Cardiac septum (tissue), 1 donor: ENCODE measurements at places on chromosomes 1 and 21. TPM values are rescaled to one million over a fixed set of nuclear protein-coding genes. Genes with fewer than 3 reads are reported as not detected.

Gene SPRR3
- not detected for total RNA-seq

GRCh38 chr1:211829343-211830054 lies 1.1 kb downstream of the LPGAT1 start:
- DNase-seq, result peak; percentile 74

DNA sequence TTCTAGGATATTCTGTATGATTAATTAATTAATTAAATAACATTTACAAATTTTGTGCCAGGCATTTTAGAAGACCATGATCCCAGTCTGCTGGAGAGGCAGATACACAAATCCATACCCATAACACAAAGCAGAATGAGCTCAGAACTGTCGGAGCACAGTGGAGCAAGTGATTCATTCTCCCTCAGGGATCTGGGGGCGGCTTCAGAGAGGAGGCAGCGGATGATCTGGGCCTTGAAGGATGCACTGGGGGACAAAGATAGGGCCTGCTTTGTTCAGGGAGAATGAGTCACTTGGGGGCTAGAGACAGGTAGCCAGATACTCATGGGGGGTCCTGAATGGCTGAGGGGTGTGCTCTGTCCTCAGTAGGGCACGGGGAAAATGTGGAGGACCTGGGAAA lies 50.9 kb upstream of the TRABD2B start:
- DNase-seq, result peak; percentile 78

Gene C2CD4D
- total RNA-seq, result not detected

- DNase-seq, result no peak
Observed at GRCh38 chr21:39057121-39057520, 126.1 kb downstream of the PSMG1 start.

DNA sequence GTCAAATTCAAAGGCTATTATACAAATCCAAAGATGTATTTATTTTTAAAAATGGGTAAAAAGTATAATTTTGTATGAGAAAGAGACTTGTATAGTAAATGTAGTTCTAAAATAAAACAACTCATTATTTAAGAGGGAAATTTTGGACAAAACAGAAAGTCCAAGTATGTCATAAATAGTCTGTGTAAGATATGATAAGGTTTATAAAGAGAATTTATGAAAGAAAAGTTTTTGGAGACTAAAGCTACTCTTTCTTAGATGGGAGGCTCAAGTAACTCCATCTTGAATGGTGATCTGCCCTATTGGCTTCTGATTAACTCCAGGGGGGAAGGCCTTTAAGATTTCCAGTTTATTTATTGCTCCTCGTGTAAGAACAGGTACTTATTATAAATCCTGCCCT lies 14.7 kb upstream of the OR2T27 start:
- no peak for DNase-seq

Gene METTL13
- 14.4 TPM for total RNA-seq

Gene ZMYND12
- 1.6 TPM for total RNA-seq

GRCh38 chr1:227428803-227429202 lies 110.5 kb upstream of the CDC42BPA start:
- DNase-seq, result no peak

DNA sequence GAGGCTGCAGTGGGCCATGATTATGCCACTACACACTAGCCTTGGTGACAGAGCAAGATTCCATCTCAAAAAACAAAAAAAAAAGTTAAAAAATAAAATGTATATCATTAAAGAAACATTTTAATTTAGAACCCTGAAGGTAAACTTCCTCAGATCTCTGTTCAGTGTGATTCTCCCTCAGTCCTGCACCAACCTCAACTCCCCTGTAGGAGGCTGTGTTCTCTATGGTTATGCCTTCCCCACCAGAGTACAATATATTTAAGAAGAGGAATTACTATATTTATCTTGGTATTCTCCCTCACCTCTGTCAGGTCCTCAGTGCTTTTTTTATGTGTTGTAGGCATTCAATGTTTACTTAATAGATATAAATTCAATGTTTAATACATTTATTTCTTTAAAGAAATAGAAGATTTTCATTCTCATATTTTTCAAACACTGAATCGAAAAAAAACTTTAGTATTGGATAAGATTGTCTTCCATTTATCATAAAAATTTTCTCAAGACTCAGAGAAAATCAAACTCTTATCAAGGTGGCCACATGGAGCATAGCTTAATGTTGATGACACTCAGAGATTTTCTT lies 4.8 kb upstream of the LRRC8B start:
- DNase-seq, result no peak

DNA sequence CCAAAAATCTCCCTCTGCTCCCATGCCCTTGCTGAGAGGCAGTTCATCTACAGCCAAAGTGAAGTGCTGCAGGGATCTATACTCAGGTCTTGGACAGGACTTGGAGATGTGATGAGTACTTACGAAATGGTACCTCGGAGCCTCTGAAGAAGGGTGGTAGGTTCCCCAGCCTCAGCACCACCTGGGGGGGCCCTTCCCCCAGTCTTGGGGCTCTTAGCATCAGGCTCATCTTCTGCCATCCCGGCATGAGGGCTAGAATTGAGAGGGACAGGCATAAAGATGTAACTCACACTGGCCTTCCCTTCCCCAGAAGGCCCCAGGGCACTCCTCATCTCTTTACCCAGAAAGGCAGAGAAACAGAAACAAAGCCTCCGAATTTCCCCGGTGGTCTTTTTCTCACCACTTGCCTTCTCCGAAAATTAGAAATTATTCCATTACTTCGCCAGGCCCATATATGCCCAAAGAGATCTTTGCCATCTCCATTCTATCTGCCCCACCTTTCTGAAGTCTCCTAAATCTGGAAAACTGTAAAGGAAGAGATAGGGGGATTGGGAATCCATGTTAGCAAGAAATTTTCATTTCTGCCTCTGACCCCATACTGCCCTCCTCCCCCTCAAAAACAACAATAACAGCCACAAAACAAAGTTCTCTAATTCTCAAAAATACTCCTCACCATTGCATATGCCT lies 827 bp downstream of the RFX5 start:
- no peak for DNase-seq

Gene LCE2A
- total RNA-seq, result not detected

Gene KCNT2
- total RNA-seq, result 2.1 TPM

- no peak for DNase-seq
Observed at GRCh38 chr1:12778907-12779306, 5.4 kb downstream of the PRAMEF12 start.

- no peak for DNase-seq
Observed at GRCh38 chr1:116489231-116489697, 81.6 kb downstream of the CD58 start.

GRCh38 chr1:69203166-69203565 lies 364.6 kb upstream of the LRRC7 start:
- no peak for DNase-seq

Gene FMO1
- total RNA-seq, result 1.3 TPM

Gene DIRAS3
- 37.8 TPM for total RNA-seq

GRCh38 chr1:59229138-59229537 lies 67.8 kb upstream of the FGGY start:
- DNase-seq, result no peak

- DNase-seq, result no peak
Observed at GRCh38 chr1:169368406-169368769, 393 bp downstream of the BLZF1 start.

Gene LPGAT1
- total RNA-seq, result 43.4 TPM

DNA sequence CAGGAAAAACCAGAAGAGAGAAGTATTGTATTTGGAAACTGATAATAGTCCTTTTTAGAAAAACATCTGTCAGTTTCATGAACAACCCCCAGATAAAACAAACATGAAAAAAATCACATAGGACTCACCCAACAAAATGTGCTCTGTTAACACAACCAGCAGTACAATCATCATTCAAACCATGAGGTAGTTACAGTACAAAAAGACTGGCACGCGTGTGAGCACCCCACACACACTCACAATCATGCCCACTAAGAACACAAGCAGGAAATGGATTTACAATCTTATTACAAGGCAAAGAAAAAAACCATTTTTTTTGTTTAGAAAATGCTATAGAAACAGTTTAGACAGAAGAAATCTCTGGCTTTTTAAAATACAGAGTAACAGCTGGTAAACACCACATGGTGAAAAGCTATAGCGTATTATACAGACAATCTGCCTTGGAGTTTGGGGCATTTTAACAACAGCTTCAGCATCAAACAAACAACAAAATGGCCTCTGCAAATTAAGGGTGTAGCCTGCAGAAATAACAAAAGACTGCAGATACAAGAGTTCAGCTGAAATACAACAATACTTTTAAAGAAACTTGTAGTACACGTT lies 180.0 kb downstream of the CDC7 start:
- DNase-seq, result no peak

DNA sequence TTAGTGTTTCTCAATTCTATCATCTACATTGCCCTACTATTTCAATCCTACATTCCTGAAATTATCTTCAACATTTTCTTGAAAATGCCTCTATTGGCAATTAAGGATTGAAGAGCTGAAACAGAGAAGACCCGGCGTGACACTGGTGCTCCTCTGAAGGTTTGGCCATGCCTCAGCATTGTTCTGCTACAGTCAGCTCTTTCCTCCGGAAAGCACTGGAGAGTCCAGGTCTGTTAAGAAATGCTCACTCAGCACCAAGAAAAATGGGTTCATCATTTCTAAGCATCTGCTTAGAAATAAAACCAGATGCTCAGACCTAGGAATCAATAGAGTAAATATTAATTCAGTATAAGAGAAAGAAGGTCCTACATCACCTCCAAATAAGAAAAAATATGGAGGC lies 58.8 kb downstream of the WARS2 start:
- no peak for DNase-seq

DNA sequence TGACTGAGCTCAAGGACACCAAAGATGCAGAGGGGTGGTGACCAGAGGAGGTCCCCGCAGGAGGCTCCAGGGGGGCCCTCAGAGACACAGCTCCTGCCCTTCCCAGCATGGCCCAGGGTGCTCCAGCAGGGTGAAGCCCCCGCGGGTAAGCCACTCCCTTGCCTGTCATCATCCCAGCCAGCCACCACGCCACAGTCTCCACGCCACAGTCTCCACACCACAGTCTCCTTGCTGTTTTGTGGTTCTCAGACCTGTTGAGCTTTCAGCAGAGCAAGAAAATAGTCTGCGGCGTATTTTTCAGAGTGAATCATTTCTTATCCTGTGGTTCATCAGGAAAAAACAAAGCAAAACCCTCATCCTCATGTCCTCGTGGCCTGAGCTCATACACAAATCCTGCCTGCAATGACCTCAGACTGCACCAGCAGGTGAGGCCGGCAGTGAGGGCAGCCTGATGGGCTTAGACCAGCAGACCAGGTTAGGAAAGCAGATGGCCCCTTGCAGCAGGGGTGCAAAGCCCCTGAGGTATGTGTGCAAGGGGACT lies 25.7 kb upstream of the ABCG1 start:
- no peak for DNase-seq

Gene CGN
- total RNA-seq, result 0.19 TPM

- DNase-seq, result no peak
Observed at GRCh38 chr1:187853505-187853904, 1024.8 kb downstream of the PLA2G4A start.

- DNase-seq, result no peak
Observed at GRCh38 chr1:204777591-204777990, 92.1 kb upstream of the LRRN2 start.

Gene HSD3B1
- total RNA-seq, result not detected

Gene TNFRSF14
- total RNA-seq, result 13.8 TPM

GRCh38 chr1:147625362-147625995 lies 44.8 kb downstream of the ACP6 start:
- DNase-seq, result no peak

- no peak for DNase-seq
Observed at GRCh38 chr1:10690484-10690883, 106.0 kb downstream of the CASZ1 start.

DNA sequence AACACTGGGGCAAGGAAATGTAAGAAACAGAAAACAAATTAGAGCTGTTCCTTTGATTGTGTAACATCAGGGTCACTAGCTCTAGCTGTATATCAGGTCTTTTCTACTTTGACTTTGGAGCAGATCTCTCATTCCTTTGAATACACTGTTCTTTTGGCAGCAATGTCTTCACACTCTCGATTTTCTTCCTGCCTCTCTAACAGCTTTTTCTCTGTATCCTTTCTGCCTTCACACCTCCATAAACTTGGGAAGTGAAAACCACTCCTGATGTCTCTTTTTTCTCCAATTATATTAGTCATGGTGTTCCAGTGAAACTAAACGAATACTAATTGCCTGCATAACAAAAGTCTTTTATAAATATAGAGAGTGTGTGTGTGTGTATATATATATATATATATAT lies 1458.0 kb downstream of the NCAM2 start:
- DNase-seq, result no peak

Gene LCK
- 0.54 TPM for total RNA-seq

- no peak for DNase-seq
Observed at GRCh38 chr1:110829955-110830553, 42.9 kb upstream of the CD53 start.

Gene LCE3D
- total RNA-seq, result not detected

DNA sequence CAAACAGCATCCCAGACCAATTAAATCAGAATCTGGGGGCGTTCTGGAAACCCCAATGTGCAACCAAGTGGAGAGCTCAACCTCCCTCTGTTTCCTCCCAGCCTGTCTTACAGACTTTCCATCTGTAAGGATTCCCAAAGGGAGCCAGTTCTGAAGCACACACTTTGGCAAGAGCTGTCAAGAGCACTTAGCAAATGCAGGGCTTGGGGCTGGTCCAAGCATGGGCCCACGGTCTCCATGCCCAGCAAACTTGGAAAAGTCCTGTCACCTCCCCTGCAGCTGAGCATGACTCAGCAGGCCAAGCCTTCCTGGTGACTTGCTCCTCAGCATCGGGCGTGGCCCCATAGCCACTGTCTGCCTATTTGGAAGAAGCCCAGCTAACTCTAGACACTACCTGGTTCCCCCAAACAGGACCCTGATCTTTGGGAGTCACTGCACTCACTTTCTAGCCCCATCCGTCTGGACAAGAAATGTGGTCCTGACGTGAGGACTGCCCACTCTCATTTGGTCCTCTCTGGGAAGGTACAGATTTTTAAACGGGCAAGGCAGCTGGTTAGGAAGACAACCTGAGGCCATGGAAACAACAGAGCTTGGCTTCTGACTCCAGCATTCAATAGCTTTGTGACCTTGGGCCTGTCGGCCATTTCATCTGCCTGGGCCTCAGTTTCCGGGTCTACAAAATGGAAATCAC lies 16.9 kb downstream of the SLC2A1 start:
- peak; percentile 92 for DNase-seq

DNA sequence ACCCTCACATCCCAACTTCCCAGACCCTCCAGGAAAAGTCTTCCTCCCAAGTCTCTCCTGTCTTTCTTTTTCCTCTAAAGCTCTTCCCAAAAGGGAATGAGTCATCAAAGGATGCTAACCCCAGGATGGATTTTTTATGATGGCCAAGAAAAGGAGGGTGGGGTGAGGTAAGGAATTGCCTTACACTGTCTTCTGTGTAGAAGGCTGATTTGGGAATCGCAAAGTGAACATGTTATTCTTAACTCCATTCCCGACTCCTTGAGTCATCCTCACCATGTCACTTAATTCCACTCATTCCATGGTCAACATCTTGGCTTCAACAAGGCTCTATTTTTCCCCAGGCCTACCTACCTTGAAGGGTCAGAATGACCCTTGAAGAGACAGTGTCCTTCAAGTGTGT lies 44.0 kb downstream of the TBX15 start:
- DNase-seq, result no peak

Gene CACNA1E
- total RNA-seq, result 0.24 TPM
